ENCODE measurements at places on chromosomes 16 and 17.

- no peak for DNase-seq
Observed at GRCh38 chr17:77933777-77934398, 24.6 kb upstream of the TNRC6C start.

DNA sequence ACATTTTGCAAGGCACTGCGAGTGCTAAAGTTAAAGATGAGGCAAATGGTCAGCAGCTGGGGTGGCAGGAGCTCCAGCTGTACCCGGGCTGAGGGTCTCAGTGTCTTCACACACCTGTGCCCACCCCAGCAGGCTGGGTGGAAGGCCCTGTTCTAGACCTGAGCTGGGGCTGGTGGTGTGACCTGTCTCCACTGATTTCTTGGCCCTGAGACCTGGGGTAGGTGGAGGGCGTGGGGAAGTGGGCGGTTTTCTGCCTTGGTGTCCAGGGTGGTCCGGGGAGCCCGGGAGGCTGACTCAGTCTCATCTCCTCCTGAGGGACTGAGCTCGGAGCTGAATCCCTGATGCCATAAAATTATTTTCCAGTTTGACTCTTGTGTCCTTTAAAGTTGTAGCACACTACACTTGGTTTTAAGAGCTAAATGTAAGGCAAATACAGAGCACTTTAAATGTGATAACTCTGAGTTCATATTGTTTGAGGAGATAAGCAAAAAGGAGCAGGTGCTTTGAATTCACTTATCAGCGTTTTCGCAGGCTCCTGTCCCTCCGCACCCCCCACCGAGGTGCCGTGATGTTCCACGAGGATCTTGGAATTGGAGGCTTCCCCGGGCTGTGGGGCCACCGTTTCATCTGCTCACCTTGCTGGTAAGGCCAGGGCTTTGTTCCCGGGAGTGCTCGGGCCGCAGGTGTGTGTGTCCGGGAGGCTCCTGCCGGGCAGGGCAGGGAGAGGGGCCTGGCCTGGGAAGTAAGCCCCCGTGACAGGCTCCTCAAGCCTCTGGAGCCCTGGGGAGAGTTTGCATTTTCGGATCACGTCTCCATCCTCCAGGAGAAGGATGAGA, 117.0 kb downstream of the AATF start:
- DNase-seq, result no peak

- DNase-seq, result no peak
Observed at GRCh38 chr17:57517632-57518456, 227.3 kb downstream of the CCDC182 start.

DNA sequence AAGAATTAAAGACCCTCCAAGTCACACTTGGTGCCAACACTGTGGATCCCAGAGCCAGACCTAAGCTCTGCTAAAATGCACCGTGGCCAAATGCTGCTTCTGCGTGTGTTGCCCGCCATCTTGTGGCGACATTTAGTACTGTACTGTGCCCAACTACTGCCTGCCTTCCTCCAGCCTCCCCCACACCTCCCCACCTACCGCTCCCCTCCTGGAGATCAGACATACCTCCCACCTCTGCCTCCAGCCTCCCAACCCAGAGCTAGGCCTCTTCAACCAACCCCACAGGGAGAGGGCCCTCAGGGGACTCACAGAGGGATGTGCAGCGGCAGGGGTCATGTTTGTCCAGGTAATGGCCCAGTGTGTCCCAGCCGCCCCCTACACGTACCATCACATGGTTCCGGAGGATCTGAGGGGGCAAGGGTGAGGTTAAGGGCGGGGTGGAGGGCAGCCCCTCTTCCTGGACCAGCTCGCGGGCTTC, 5.5 kb downstream of the GAS2L2 start:
- peak; percentile 49 for DNase-seq

GRCh38 chr17:74780443-74781238, 4.5 kb upstream of the NAT9 start:
- DNase-seq, result no peak

- no peak for DNase-seq
Observed at GRCh38 chr16:26382586-26382985, 684.1 kb upstream of the C16orf82 start.

DNA sequence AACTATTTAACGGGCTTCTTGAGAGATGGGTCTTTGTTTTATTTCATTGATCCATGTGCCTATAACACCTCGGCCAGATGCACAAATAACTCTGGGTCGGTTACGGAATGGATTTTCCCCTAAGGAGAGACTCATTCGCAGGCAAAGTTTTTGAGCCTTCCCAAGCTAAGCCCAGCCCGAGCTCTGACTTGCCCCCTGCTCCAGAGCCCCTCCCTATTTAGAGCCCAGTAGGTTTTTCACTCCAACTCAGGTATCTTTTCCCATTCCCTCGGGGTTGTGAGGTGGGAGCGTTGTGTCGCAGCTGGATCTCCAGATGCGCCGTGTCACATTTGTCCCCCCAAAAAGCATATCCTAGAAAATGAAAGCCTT, 812 bp upstream of the MYOCD start:
- DNase-seq, result no peak

GRCh38 chr16:52076801-52077201, 470.1 kb downstream of the TOX3 start:
- no peak for DNase-seq

DNA sequence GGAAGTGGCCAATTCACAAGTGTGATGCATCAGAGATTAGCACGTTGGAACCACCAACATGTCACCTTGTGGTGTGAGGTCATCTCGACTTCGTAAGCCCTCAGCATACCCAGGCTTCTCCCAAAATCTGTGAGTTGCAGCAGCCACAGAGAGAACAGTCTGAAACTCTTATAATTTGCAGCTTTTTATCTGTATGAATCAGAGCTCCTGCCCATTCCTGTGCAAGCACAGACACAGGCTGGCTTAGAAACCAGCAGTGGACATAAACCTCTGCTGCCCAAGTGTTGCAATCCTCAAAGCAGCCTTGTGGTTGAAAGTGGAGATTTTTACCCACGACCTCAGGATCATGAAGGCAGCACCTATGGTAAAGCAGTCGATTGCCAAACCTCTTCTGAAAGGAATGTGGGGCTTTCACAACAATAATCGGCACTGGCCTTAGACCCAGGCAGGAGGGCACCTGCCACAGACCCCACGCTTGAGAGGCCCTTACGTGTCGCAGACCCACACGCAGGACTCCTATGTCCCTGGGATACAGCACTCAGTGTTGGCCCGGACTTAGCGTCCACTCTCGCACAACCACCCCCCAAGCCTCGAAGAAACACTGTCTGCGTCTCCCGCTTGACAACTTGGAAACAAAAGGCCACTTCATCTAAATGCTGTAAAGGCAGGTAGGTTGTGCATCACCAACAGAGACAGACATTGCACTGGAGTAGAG, 24.5 kb upstream of the OSGIN1 start:
- DNase-seq, result peak; percentile 25

DNA sequence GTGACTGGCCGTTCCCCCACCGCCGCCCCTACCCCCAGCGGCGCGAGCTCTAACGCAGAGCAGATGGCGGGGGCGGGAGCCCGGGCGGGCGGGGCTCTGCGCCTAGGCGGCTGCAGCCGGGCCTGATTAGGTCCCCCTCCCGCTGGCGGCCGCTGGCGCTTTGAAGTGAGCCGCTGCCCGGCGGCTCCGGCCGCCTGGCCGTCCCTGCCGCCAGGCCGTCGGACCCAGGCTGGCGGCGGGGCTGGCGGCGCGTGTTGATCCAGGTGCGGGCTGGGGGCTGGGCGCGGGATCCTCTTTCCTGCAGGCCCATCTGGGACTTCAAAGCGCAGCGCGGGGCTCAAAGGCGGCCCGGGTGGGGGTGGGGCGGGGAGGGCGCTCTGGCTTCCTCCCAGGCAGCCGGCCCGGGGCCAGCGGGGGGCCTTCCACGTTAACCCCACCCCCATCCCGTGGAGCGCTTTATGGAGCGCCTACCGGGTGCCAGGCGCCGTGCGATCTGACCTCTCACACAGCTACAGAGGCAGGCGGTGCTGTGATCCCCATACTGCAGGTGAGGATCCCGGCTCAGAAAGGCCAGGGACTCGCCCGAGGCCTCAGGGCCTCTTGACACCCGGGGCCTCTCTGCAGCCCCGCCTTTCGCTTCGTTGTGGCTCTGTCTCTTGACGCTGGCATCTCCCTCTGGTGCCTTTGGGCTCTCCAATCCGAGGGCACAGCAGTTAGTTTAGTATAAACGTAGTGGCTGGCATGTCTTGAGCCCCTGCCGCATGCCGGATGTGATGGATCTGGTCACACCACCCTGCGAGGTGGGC, 80.0 kb upstream of the NKD1 start:
- no peak for DNase-seq

- DNase-seq, result no peak
Observed at GRCh38 chr17:33225509-33225908, 67.6 kb downstream of the ASIC2 start.

GRCh38 chr17:74858672-74859458, 820 bp downstream of the GRIN2C start:
- no peak for DNase-seq

- no peak for DNase-seq
Observed at GRCh38 chr16:75379911-75380847, 53.1 kb downstream of the CFDP1 start.

GRCh38 chr17:17849845-17850373, 13.1 kb upstream of the SREBF1 start:
- no peak for DNase-seq

- no peak for DNase-seq
Observed at GRCh38 chr17:78417531-78417909, 39.1 kb downstream of the PGS1 start.

DNA sequence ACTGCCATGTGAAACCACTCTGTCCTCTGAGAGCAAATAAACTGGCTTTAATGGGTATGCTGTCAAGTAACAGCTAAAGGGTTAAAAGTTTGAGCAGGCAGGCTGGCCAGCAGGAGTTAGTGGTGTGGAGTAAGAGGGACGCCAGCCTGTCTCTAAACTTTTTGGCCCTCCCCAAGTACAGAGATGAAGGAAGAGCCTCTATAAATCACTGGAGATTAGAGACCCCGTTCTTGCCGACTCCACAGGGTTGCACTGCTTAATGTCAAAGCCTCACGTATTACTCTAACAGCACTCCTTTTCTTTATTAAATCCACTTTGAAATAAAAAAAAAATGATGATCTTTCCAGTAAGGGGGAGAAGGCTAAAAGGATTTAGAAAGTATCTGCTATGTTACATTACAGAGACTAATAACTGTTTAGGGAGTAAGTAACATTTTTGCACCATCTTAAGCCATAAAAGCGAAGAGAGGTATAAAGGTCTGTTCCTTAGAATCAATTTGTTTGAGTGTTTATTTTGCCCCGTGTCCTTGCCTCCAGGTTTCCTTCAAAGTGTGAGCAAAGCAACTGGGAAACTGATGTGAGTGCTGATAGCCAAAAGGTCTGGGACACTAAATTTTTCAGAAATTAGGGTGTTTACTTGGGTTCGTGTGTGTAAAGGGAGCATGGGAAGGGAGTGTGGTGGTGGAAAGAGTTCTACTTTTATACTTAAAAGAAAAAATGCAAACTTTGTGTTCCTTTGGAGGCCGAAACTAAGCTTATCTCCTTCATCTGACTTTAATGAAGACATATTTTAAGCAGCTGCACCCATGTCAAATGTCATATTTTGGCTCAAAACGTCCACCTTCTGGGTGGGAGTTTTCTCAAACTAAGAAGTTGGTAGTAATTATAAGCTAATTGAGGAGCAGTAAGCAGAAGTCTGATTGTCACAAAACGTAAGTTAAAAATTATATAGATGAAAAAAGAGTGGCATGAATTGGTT, 109.9 kb upstream of the TBX2 start:
- DNase-seq, result no peak

- no peak for DNase-seq
Observed at GRCh38 chr16:65218348-65218747, 96.5 kb upstream of the CDH11 start.

DNA sequence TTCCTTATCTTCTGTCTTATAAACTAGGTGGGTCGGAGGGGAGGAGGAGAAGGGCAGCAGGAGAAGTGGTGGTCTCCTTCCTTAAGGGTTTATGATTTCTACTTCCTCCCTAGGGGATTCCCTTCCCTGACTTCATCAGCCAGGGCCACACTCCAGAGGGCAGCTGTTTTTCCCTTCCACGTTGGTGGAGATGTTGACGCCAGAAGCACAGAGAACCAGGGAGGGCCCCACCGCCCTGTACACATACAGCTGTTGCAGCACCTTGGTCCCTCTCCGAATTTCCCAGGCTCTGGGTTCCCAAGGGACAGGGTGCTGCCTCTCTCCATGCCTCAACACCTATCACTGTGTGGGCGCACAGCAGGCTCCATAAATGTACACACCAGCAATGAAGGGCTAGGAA, 5.6 kb upstream of the SLC6A4 start:
- DNase-seq, result no peak

DNA sequence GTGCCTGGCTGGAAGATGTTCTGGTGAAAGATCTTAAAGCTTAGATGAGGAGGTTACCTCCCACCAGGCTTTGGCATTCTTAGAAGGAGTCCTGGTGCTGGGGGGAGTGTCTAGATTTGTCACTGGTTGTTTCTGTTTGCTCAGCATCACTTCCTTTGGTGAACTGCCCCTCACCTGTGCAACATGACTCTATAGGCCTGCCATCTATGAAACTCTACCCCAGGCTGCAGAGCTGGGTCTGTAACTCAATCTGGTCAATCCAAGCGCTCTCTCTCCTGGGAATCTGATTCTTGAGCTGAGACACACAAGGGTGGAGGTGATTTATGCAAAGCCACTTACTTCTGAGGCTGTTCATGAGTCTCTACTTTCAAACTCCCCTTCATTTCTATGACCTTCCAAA, 399.4 kb downstream of the NPIPA7 start:
- no peak for DNase-seq

GRCh38 chr17:79045842-79046196, 21.9 kb downstream of the C1QTNF1 start:
- DNase-seq, result peak; percentile 34

DNA sequence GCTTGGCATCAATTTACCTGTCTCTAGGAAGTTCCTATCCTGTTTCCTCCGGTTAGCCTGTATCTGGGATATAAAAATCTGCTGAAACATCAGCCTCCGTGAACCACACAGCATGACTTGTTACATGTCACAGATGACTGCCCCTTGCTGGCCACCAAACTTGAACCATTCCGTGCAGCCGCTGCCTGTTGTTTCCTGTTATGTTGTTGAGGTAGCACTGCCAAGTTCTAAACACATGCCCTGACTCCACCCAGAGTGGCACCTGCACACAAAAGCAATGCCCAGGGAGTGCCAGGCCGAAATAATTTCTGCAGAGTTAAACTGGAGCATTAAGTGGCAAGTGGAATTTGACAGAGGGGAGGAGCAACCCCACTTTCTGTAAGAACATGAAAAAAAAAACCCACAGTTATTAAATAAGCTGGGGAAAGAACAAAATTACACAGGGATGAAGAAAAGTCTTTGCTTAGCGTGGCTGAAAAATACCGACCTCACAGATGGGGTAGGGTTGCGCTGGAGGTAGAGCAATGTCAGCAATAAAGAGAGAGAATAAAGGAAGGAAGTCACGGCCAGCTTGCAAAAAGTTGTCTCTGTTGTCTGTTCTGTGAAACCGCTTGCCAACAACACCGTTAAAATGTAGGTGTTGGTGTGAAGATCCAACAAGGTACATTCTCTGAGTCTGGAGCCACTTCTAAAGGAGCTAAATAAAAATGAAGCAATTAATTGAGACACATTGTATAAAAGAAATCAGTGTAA, 174.6 kb upstream of the CDH13 start:
- no peak for DNase-seq
